Spinal cord (tissue), 10 donors: ENCODE measurements at places on chromosomes 11 and 22.

- no peak for DNase-seq
Observed at GRCh38 chr11:61290905-61291690, 4.0 kb downstream of the VWCE start.

DNA sequence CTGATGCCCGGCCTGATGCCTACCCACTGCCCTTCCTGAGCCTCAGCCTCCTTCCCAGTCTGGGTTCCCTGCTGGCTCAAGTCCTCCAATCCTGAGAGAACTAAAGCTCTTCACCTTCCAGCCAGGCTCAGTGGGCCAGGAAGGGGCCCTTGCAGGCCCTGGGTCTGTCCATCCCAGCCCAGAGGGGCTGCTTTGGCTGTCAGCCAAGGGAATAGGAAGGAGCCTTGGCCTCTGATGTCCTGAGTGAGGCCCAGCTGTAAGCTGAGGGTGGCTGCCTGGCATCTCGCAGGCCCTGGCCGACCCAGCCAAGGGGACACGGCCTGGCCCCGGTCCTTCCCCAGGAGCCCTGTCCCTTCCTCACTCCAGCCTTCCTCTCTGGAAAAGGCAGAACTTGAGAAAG is 83.4 kb downstream of the DHCR7 start:
- DNase-seq, result no peak

- DNase-seq, result peak; percentile 88
Observed at GRCh38 chr11:77879218-77879617, 58.3 kb downstream of the AAMDC start.

GRCh38 chr11:66349084-66349386 is 1.6 kb upstream of the B4GAT1 start:
- no peak for DNase-seq

DNA sequence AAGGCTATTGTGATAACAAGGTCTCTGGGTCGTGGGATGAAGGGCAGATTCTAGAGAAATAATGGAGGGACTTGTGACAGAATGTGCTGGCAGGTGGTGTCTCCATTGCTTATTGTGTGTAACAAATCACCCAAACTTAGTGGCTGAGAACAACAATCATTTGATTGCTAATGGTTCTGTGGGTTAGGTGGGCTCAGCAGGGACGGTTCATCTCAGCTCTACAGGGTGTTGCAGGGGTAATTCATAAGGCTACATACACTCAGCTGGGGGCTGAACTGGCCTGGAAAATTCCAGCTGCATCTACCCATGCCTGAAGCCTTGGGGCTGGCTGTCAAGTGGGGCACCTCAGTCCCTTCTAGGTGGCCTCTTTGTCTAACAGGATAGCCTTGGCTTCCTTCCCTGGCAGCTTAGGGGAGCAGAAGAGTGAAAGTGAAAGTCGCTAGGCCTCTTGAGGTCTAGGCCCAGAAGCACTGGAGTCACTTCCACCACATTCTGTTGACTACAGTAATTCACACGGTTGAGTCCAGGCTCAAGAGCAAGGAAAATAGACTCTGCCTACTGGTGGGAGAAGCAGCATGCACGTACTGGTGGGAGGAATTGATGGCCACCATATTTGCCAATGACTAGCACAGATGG is 308.9 kb downstream of the MN1 start:
- no peak for DNase-seq

DNA sequence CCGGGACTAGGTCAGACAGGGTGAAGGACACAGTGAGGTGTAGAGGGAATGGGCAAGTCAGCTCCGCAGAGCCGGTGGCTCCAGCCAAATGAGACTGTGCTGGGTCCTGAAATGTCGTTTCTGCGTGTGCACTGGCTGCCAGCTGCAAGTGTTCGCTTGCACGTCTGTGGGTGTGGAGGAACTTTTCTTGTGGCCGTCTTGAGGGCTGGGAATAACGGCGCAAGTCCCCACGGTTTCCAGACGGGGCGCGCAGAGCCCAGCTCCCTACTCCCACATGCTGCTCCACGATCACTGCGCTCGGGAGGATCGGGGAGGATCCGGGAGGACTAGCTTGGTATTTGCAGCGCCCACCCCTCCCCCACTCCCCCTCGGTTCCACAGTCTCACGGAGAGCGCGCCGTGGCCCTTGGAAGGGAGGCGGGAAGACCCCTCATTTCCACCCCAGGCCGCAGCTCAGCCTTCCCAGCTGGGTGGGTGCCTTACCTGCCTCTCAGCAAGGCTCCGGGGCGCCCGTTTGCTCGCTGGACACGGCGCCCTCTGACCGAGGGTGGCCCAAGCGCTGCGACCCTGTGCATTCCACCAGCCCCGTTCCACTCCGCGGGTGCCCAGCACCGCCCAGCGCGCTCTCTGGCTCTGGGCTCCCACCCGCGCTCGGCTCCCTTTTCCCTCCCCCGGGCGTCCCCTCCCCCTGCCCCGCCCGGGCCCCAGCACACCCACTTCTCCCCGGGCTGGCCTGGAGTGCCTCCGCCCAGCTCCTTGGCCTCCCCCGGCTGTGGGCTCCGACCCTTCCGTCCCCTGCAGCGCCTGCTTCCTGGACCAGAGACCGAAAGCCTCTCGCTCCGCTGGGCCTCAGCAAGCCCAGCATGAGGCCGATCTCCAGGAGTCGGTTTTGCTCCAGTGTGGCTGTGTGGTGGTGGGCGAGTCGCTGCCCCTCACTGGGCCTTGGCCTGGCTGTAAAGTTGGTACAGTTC is at the start of gene KCNE3:
Gene KCNE3, minus strand, starts transcription at position 634 of the 970 bp plus-strand sequence. CDS start 9,986 bp downstream, outside the sequence.
- DNase-seq, result no peak

- DNase-seq, result no peak
Observed at GRCh38 chr11:65927904-65928397, 8.7 kb downstream of the DRAP1 start.

DNA sequence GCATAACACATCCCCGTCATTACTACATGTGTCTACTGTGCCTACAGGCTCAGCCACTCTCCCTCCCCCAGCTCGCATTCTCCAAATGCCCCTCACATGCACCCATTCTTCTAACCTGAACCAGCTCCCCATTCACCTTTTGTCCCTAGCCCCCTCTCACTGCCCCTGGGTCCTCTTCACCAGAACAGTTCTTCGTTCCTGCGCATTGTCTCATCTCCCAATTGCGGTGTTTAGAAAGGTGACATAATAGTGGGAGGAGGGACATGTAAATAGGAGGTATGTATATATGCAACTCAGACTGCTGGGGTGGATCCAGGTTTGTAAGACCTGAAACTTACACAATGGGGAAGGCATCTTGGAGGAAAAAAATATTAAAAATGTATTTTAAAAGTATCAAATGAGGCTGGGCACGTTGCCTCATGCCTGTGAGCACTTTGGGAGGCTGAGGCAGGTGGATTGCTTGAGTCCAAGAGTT is 4.7 kb upstream of the VSIG2 start:
- no peak for DNase-seq

DNA sequence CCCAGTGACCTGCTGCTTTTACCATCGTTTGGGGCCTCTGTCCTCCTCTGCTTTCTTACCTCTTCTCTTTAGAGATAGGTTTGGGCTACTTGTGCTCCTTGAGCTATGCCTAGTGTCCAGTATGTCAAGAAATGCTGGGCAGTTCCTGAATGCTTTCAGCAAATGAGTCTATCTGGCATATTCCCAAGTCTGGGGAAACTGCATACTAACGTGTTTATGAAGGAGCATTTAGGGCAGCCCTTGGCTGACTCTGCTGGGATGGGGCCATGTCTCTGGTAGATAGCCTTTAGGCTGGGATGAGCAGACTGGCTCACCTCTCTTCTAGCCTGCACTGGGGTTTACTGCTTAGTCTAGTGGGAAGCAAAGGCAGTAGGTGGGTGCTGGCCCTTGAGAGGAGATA is 43.7 kb upstream of the SUSD2 start:
- no peak for DNase-seq
